ENCODE measurements at places on chromosomes 6 and 20. TPM values are rescaled to one million over a fixed set of nuclear protein-coding genes. Genes with fewer than 3 reads are reported as not detected.

CNR1 gene
- polyA plus RNA-seq: 0.41 TPM

DNAH8 gene
- polyA plus RNA-seq: 0.49 TPM

ZC2HC1B gene
- not detected for polyA plus RNA-seq

CLVS2 gene
- 0.04 TPM for polyA plus RNA-seq

PPP1R18 gene
- 41.8 TPM for polyA plus RNA-seq

CCN5 gene
- 0.15 TPM for polyA plus RNA-seq

LY6G6D gene
- not detected for polyA plus RNA-seq

PLAGL1 gene
- 285 TPM for polyA plus RNA-seq

C20orf202 gene
- 0.36 TPM for polyA plus RNA-seq

Data from hindlimb muscle (tissue), 1 donor.